GM04503 (cell line): ENCODE measurements at places on chromosomes 5 and 9.

DNA sequence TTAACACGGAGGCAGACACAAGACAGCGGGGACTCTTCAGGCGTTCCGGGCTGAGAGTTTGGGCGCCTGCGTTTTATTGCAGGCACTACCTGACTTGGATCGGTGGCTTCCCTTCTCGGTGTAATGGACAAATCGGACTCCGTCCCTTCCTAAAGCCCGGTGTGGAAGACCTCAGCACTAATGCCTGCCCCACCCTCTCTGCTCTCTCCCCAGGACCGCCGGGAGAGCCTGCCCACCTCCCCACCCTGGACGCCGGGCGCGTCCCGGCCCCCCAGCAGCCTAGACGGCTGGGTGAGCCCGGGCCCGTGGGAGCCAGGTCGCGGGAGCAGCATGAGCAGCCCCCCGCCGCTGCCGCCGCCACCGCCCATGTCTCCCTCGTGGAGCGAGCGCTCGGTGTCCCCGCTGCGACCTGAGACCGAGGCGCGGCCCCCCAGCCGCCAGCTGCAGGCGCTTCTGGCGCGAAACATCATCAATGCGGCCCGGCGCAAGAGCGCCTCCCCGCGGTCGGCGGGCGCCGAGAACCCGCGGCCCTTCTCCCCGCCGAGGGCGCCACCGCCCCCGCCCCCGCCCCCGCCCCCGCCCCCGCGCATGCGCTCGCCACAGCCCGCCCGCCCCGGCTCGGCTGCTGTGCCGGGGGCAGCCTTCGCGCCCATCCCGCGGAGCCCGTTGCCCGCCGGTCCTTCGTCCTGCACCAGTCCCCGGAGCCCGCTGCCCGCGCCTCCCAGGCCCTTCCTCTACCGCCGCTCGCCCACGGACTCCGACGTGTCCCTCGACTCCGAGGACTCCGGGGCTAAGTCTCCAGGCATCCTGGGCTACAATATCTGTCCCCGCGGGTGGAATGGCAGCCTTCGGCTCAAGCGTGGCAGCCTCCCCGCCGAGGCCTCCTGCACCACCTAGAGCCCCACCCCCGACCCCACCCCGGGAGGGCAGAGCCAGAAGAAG is 4.6 kb upstream of the MYOZ3 start:
- DNase-seq = no peak

DNA sequence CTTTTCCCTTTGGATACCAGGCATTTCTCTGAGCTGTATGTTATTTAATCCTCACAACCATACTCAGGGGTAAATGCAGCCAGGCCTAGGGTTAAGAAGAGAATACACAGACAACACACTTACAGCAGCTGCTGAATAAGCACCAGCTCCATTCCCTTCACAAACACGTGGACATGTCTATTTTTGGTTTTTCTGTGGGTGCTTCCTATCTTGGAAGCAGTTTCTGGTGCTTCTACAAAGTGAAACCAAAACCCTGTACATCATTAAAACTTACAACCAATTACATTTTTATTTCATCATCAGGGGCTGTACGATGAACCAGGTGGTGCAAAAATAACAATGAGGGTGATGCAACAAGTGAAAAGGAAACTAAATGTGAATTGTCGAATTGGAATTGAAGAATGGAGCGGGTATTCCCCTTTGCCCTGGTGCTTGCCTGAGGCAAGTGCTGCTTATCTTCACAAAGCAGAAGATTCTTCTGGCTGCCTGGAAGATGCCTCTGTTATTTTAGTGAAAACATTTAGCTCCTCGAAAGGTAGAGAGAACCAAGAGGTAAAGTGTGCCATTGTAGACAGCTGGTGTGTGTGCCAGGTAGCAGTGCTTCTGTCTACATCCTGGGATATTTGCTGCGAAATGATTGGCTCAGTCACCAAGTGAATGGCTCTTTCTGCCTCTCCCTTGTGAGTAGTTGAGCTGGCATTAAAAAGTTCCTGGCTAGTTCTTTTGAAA is 18.6 kb upstream of the IFNB1 start:
- peak; percentile 24 for DNase-seq

DNA sequence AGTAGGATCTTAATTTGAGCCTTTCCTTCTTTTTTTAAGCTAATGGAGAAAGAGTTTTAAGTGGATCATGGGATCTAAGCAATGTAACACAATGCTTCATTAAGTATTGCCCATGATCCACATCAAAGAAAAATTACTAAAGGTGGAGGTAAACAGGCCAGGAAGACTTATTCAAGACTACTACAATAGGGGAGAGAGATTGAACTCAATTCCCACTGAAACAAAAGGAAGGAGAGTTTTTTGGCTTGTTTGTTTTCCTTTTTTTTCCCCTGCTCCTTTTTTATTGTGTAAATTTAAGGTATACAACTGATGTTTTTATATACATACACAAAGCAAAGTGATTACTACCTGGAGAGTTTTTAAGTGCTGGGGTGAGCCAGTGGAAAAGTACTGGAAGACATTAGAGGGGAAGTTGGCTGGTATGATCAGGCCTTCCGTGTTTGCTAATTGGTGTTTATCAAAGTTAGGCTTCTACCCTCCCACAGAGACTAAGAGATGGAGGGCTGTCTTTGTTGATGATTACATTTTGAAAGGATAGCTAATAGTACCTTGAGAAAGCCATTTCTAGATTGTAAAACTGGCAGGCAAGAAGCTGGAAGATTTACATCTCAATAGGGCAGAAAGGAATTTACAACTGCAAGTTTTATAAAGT is 262.7 kb downstream of the CHSY3 start:
- no peak for DNase-seq

DNA sequence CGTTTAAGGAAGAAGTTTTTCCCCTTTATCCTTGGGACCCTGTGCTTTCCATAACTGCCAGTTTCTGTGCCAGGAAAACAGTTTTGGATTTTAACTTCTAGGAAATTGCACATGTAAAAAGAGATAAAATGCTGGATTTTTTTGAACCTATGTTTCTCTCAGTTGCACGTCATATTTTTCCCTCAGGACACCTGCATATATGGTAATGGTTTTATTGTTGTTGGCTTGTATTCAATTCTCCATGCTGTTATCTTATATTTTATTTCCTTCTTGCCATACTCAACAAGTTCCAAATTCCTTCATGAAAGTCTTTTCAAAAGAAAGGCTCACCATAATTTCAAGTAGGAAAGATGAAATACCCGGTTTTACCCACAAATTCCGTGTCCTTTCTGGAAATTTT is 7.9 kb upstream of the ADAMTSL1 start:
- DNase-seq = no peak

DNA sequence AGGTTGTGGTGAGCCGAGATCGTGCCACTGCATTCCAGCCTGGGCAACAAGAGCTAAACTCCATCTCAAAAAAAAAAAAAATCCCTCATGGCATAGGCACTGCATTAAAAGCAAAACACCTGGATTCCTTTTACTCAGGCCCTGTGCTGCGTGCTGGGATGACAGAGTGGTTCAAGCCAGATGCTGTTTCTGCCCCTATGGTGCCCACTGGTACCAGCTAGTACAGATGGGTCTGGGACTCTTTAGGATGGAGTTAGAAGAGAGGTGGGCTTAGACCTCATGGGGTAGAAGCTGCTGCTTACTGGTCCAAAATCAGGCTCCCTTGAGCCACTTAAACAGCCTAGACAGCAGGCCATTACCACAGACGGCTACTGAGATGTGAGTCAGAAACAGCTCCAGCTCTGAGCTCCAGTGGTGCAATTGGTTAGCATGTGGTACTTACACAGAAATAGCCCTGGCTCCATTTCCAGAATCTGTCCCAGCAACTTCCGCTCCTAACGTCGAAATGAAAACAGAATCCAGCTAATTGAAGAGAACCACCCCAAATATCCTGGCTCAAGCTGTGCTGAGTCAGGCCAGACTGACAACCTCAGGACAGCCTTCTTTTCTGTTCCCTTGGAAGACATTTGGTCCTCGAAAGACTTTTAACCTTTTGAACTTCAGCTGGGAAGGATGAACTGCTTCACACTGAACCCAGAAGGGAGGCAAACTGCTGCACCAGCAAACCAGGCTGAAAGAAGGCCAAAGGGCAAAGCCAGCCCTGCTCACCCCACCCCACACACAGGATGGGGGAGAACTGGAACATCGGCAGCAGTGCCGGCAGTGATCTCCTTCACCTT is 15.5 kb downstream of the C5orf15 start:
- DNase-seq = peak; percentile 95

- peak; percentile 71 for DNase-seq
Observed at GRCh38 chr9:109817846-109818472, 38.0 kb downstream of the PALM2AKAP2 start.

DNA sequence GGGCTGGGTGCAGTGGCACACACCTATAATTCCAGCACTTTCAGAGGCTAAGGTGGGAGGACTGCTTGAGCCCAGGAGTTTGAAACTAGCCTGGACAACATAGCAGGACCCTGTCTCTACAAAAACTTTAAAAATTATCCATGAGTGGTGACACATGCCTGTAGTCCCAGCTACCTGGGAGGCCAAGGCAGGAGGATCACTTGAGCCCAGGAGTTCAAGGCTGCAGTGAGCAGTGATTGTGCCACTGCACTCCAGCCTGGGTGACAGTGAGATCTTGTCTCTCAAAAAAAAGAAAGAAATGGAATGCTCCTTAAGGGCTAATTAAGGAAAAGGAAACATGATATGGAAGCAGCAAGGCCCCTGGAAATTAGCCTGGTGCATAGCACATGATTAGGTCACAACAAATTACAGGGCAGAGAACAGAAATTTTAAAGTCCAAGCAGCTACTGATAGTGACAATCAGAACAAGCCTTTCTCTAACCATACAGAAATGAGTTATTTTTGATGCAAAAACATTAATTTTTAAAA is 19.5 kb downstream of the ANKH start:
- DNase-seq = no peak

GRCh38 chr5:158463938-158464337 is 605.0 kb upstream of the CLINT1 start:
- DNase-seq = no peak

DNA sequence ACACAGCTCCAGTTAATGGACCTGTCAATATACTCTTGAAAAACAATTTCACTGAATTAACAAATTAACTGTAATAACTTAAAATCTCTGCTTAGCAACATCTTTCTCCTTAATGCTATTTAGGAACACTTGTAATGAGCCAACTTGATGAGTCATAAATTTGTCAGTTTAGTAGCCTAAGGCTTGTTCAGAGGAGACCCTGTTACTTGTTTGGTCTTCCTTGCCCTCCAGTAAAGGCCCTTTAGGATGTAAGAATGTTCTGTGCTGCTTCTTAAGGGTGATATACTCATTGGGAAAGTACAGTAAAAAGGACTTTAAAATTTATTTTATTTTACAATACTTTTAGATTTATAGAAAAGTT is 11.4 kb upstream of the MATR3 start:
- no peak for DNase-seq

DNA sequence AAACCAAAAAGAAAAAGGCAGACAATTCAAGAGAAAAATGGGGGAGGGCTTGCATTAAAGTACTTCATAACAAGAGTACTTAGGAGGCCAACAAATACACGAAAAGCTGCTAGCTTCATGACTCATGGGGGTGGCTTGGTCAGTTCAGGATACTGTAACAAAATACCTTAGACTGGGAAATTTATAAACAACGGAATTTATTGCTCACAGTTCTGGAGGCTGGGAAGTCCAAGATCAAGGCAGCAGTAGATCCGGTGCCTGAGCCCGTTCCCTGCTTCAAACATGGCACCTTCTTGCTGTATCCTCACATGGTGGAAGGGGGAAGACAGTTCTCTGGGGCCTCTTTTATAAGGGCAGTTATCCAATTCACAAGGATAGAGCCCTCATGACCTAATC is 111.4 kb downstream of the C9orf50 start:
- no peak for DNase-seq

GRCh38 chr5:123559434-123559775 is 47.4 kb downstream of the CSNK1G3 start:
- DNase-seq = no peak

DNA sequence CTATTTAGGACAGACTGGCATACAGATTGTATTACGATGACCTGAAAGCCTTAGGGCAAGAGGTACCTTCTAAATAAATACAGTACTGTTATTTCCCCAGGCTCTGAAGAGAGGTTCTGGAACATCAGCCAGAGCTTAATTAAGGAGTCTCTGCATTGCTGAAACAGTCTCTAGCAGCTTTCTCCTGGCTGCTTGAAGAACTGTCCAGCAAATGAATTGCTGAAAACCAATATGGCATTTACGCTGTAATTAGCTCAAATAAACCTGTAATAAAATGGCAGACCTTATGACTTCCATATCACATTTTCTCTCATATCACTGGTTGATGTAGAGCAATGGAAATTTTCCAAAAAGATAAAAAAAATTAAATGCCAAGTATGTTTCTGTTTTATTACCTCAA is 636.3 kb downstream of the GABRG2 start:
- DNase-seq = no peak

DNA sequence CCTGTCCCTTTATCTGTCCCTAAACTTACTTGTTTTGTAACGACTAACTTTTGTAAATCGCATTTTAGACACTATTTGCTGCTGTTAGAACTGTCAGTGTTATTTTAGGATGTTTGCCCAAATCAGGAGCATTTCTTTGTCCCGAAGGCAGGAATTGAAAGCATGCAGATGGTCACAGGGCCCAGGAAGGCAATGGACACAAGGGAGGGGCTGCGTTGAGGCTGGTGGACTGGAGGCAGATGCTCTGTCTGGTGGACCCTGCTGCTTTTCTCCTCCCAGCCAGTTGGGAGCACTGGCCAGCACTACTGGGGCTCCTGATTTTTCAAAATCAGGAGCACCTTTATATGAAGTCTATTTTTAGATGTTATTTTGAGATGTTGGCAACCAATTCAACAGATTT is 31.7 kb downstream of the DOCK2 start:
- DNase-seq = no peak

GRCh38 chr5:65913519-65913918 is 12.9 kb upstream of the ERBIN start:
- DNase-seq = no peak

DNA sequence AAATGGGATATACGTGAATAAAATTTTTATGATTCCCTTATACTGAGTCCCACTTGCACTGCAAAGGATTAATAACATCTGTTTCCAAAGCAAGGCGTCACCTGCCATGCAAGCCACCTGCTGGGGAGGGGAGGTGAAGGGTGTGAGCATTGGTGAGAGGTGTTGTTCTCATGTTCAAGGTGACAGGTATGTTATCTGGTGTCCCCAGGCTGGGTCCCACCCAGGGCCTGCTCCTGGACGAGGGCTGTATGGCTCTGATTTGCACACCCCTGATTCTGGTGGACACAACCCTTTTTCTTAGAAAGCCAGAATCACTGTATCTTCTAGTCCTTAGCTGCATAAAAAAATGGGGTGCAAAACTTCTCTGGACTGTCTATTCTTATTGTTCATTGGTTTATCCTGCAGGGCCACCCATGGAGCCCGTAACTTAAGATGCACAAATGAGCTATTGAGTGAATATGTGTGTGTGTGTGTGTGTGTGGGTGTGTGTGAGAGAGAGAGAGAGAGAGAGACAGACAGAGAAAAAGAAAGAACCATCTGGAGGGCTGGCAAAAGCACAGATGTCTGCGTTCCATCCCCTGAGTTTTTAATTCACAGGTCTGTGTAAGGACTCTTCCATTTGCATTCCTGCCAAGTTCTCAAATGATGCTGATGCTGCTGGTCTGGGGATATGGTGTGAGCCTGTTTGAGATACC is 53.7 kb downstream of the SYK start:
- no peak for DNase-seq

DNA sequence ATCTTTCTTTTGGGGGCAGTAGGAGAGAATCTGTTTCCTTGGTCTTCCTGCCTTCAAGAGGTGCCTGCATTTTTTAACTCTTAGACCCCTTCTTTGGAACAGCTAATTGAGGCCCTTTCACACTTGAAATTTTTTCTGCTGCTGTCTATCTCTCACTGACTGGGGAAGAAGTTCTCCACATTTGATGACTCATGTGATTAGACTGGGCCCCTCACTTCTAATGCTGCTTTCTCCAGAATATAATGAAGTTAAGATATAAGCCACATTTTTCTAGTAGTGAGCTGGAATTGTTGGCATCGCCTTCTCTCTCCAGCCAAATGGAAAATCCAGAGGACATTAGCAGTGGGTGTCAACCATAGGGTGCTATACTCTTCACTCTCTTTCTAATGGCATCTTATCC is 12.4 kb downstream of the ZNF474 start:
- DNase-seq = no peak
